SW 1271 (cell line): ENCODE measurements at places on chromosomes 12 and 14.

GRCh38 chr14:69484444-69485314 is at the start of gene PLEKHD1:
PLEKHD1 (plus strand) TSS chr14:69484728; CDS start chr14:69484966, 238 bp downstream.
- DNase-seq: no peak

GRCh38 chr12:94532490-94533422 is 73.1 kb upstream of the CEP83 start:
- DNase-seq: peak; percentile 46

- DNase-seq: no peak
Measured at GRCh38 chr14:74935360-74935680, 12.3 kb upstream of the RPS6KL1 start.

DNA sequence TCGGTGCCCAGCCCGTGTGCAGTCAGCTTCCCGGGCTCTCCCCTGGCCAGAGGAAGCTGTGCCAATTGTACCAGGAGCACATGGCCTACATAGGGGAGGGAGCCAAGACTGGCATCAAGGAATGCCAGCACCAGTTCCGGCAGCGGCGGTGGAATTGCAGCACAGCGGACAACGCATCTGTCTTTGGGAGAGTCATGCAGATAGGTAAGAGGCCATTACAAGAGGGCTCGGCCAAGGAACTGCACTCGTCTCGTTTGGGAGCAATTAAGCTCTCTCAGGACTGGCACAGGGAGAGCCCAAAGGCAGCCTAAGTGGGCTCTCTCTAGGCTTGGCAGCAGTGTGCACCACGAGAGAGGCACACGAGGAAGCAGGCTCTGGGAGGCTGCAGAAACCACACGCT is 3.7 kb downstream of the WNT5B start:
- no peak for DNase-seq

DNA sequence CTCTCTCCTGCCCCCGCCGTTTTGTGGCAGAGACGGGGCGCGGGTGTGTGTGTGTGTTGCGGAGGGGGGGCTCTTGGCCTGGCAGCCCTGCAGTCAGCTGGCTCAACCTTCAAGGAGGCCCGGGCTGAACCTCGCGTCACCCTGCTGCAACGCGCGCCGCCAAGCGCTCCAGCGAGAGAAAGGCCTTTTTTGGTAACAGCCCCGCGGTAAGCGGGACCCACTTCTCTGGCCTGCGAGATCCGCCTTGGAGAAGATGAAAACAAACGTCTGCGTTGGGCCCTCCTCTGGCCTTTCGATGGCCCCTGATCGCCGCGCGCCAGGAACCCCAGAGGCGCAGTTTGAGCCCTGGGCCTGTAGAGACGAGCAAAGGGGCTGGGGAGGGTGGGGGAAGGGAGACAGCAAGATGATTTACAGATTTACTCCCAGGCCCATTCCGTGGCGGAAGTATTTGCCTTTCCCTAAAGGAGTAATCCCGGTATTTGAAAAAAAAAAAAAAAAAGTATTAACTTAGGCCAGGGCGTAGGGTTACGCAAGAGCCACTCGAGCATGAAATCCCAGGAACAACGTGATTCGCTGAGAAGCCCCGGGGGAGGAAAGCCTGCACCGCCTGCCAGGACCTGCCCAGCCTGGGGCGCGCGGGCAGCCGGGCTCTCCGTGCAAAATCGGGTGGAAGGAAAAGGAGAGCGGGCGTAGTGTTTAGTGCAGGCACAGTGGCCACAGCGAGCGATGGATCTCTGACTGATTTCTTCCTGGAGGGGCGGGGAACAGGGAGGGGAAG is 4.5 kb upstream of the IRF2BPL start:
- DNase-seq: peak; percentile 72

DNA sequence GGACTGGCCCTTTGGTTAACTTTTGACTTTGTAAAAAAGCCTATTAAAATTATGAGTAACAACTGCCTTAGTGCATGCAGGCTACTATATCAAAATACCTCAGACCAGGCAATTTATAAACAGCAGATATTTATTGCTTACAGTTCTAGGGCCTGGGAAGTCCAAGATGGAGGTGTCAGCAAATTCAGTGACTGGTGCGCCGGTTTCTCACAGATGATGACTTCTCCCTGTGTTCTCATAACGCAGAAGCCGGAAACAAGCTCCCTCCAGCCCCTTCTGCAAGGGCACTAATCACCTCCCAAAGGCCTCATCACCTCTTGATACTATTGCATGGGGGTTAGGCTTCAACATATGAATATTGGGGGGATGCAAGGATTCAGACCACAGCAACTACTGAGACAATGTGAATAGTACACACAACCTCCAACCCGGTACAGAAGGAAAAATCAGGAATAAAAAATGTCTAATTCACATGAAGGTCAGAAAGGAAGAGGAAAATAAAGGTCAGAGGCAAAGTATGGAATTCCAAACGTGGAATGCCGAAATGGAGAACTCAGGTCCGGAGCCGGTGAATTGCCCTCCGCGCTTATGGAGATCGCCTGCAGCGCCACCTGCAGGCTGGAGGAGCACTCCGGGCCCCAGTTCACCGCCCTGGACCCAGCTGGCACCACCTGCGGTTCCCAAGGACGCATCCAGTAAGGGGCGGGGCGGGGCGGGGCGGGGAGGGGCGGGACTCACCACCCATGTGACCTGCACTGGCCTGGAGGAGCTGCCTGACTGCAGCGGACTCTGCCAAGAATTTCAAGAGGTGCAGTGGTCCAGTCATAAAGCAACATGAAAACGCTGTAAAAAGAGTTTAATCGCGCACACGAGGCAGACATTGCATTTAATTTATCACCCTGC is 203.4 kb downstream of the KIF26A start:
- DNase-seq: no peak

- no peak for DNase-seq
Measured at GRCh38 chr14:22541721-22542120, 47.3 kb downstream of the DAD1 start.

DNA sequence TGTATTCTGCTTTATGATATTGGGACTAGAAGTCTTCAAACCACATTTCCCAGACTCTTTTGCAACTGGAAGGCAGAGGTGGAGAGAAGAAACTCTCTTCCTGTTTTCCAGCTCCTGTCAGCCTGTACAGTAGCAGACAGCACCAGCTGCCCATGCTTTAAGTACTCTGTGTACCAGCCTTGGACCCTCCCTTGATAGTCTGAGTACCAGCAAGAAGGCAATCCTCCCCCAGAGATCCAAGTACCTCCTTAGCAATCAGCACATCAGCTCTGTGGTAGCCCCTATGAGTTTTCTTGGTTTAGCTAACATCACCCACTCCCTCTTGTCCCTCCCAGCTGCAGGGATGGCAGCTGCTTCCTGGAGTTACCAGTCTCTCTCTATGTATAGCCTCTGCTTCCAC is 56.3 kb downstream of the STXBP6 start:
- DNase-seq: no peak

- no peak for DNase-seq
Measured at GRCh38 chr14:93142854-93143652, 27.3 kb upstream of the ITPK1 start.

DNA sequence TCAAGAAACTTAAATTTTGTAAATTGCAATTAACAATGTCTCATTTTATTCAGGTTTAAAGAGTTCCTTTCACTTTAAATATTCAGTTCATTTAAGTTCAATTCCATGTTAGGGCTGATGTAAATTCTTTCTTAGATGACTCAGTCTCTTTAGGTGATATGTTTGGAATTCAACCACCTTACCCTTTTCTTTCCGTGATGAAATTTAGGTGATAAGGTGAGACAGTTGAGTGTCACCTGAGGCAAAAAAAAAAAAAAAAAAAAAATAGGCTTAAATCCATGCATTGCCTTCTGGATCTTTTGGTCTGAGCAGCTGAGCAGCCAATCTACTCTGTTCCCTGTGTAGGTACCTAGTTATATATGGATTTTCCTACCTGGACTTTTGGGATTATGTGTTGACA is 299.5 kb downstream of the DAD1 start:
- DNase-seq: no peak

DNA sequence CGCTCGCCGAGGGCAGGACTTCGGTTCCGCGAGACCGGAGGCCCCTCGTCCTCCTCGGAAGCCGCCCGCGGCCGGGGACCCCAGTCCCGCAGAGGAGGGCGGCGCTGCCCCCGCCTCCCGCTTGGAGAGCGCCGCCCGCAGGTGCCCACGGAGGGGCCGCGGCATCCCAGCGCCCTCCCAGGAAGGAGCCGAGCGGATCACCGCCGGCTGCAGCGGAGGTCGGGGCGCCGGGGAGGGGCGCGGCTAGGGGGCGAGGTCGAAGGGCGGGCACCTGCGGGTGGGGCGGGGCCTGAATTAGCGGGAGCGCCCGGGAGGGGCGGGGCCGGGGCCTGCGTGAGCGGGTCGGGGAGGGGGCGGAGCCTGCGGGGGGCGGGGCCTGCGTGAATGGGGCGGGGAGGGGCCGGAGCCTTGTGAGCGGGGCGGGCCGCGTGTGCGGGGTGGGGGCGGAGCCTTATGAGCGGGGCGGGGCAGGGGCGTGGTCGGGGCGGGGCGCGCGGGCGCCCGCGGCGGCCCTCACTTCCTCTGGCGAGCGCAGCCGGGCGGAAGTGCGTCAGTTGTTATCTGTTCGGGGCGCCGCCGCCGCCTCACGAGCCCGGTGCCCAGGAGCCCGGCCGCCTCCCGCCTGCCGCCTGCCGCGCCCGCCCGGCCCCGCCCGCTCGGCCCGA is at the start of gene FBRSL1:
TSS of gene FBRSL1 (plus strand) at position 550 of the 665 bp plus-strand sequence.
- DNase-seq: peak; percentile 72

DNA sequence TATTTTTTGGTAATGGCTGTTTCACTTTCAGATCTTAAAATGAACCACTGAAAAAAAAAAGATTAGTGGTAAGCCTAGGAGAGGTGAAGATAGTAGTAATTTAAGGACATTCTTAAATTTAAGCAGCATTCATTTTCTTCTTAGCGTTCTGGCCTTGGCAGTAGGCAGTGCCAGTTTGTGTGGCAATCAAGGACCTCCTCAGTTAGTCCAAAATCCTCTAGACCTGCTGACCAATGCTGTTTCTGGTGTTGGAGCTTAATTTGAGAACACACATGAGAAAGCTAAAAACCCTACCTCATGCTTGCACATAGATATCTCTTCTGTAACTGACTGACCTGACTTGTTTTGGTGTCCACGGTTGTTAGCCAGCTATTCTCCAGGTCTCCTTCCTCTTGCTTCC is 219.8 kb upstream of the RGS6 start:
- no peak for DNase-seq

GRCh38 chr12:131385313-131386166 is 325.4 kb upstream of the SFSWAP start:
- DNase-seq: no peak

DNA sequence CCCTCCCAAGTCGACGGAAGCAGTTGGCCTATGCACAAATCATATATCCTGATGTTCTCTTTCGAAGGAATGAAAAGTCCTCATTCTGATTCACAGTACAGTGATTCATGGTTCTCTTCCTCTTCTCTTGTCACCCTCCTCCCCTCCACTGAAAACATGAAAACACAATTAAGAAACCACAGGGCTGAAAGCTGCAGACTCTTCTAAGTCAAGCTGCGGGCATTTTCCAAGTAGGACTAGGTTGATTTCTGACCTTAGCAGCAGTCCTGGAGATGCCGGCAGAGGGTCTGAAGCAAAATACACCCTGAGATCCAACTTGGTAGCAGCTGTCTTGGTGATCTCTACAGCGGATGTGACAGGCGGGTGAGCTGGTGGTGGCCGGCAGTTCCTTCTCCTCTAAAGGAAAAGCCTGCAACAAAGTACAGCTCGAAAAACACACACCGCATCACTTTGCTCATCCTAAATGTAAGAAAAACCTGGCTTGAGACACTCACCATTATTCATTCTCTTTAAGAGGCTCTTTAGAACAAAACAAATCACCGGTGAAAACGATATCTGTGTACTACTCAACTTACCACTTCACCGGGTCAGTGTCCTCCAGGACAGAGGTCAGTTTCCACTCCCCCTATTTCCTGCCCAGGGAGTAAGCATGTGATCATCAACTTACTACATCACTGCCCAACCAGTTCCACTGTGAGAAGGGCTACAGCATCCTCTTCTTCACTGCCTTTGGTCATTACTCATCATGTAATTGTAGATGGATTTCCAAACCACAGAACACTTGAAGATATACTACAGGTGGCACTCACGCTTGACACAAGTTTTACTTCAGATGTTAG is 6.0 kb downstream of the TMCC3 start:
- peak; percentile 81 for DNase-seq

GRCh38 chr14:42163136-42163535 is 556.5 kb downstream of the LRFN5 start:
- DNase-seq: no peak

- DNase-seq: no peak
Measured at GRCh38 chr14:92372230-92372629, 49.3 kb downstream of the SLC24A4 start.

- DNase-seq: no peak
Measured at GRCh38 chr14:61726778-61727658, 31.7 kb downstream of the HIF1A start.

DNA sequence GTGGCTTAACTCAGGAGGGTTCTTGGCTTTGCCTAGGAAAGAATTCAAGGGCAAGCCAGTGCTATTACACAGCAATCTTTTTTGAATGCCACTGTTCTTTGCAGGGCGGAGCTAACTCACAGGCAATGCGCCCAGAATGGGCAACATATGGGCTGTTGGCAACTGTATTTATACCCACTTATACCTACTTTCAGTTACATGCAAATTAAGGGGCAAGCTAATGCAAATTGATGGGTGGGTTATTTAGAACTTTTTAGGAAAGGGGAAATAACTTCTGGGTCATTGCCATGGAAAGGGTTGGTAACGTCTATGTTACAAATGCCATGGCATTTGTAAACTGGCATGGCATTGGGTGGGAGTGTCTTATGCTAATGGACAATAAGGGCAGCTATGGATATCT is 85.4 kb downstream of the C12orf50 start:
- no peak for DNase-seq

DNA sequence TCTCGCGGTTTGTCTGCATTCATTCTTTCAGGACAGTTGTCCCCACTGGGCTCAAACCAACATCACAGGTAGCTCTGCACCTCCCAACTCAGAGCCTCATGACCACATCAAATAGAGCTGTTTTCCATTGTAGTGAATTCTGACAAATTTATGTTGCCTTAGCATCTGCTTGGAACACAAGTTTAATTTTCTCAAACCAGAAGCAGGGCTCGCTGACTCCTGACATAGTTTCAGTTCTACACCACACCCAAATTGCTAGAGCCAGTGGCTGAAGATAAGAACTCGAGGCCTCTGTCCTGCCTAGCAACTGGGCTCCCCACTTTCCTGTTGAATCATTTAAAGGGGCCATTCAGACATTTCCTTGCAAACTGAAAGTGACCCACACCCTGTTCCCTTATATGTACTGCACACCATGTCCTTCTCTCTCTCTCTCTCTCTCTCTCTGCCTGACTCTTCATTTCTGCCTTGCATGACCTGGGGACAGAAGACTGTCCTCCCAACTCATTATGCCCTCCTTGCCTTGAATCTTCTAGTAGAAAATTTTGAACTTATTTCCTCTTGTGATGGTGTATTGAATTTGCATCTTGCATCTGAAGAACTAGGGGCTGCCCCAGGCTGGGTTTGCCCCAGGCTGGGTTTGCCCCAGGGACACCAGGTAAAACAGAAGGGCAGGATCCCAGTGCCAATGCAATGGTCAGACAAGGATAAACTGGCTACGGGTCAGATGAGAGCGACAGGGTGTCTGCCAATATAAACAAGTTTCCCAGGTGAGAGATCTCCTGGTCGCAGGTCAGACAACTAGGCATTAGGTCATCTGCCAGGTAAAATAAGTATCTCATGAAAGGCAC is 9.7 kb upstream of the WSCD2 start:
- DNase-seq: no peak
